ENCODE measurements at places on chromosomes 2 and 18. TPM values are rescaled to one million over a fixed set of nuclear protein-coding genes. Genes with fewer than 3 reads are reported as not detected.
A peak's percentile ranks its signal among the peaks of the same experiment; 100 is the strongest.

GRCh38 chr2:152493945-152494528 is 159.1 kb downstream of the FMNL2 start:
- DNase-seq: no peak
- H3K4me3 ChIP-seq: no peak overlapping the region
- H3K27me3 ChIP-seq: no peaks in the 10 kb centered on the region
- H3K36me3 ChIP-seq: peaks cover 9% of the 10 kb centered on the region
- H3K27ac ChIP-seq: peak overlapping the region; percentile 55
- H3K4me1 ChIP-seq: peaks cover 43% of the 10 kb centered on the region

DNA sequence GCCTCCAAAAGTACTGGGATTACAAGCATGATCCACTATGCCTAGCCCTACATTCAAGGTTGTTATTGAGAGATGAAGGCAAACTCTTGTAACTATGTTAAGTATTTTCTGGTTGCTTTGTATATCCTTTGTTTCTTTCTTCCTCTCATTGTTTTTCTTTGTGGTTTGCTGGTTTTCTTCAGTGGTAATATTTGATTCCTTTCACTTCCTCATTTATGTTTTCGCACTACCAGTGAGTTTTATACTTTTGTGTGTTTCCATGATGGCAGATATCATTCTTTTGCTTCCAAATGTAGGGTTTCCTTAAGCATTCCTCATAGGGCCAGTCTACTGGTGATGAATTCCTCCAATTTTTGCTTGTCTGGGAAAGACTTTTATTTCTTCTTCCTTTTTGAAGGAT is 90.2 kb downstream of the NCK2 start:
- no peak overlapping the region for H3K4me3 ChIP-seq
- H3K36me3 ChIP-seq: peaks cover 50% of the 10 kb centered on the region
- no peak overlapping the region for H3K27ac ChIP-seq

POTEE gene
- total RNA-seq: 5.0 TPM

CBLN2 gene
- not detected for total RNA-seq

GRCh38 chr18:49544362-49544761 is 17.5 kb upstream of the LIPG start:
- no peak for DNase-seq
- no peak overlapping the region for H3K4me3 ChIP-seq
- H3K36me3 ChIP-seq: no peaks in the 10 kb centered on the region
- no peak overlapping the region for H3K27ac ChIP-seq
- H3K4me1 ChIP-seq: peaks cover 14% of the 10 kb centered on the region
- H3K27me3 ChIP-seq: no peaks in the 10 kb centered on the region

DNA sequence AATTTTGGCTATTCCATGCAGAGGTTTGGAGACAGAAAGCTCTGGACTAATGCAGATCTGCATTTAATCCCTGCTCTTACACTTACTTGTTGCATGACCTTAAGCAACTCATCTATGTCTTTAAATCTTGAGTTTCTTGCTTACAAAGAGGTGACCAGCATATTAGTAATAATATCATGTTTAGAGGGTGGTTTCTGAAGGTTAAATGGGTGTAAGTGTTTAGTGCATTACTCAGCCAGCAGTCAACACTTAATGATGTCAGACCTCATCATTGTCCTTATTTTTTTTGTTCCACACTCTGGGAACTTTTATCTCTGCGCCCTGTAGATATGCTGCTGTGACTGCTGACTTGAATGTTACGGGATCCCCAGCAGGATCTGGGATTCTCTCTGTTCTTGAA is 1.7 kb downstream of the IL1RL1 start:
- no peaks in the 10 kb centered on the region for H3K4me1 ChIP-seq
- peaks cover 13% of the 10 kb centered on the region for H3K27me3 ChIP-seq
- H3K27ac ChIP-seq: no peak overlapping the region

- H3K27me3 ChIP-seq: peaks cover 96% of the 10 kb centered on the region
- DNase-seq: no peak
- no peak overlapping the region for H3K4me3 ChIP-seq
- peaks cover 50% of the 10 kb centered on the region for H3K4me1 ChIP-seq
These were observed 3.7 kb upstream of the SP9 start for GRCh38 chr2:174330945-174331594.

DNA sequence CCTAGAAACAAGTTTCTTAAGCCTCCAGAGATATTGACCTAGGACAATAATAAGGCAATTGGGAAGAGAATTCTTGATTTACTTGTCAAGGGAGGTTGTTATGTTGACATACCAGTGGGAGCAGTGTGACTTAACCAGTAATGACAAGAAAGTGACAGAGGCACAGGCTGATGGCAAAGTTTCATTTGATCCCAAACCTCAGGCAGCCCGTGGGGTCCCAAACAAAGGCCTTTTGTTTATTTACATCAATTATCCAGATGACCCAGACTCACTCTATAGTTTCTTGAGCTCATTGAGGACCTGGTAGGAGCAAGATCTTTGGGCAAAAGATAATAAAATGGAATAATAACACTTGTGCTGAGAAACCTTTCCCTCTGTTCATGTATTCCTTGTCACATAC is 336.8 kb downstream of the ARL6IP6 start:
- H3K4me1 ChIP-seq: peaks cover 32% of the 10 kb centered on the region
- no peak overlapping the region for H3K4me3 ChIP-seq
- H3K27me3 ChIP-seq: no peaks in the 10 kb centered on the region
- no peak for DNase-seq

GRHL1 gene
- total RNA-seq: 9.7 TPM

GRCh38 chr2:231383416-231384108 is 11.9 kb upstream of the B3GNT7 start:
- H3K4me1 ChIP-seq: peaks cover 3% of the 10 kb centered on the region
- no peak overlapping the region for H3K27ac ChIP-seq
- H3K27me3 ChIP-seq: no peaks in the 10 kb centered on the region
- peaks cover 12% of the 10 kb centered on the region for H3K36me3 ChIP-seq

Data from mesothelial cell of epicardium (in vitro differentiated cells).